ENCODE measurements at places on chromosomes 3 and 15. TPM values are rescaled to one million over a fixed set of nuclear protein-coding genes. Genes with fewer than 3 reads are reported as not detected.

Gene GABRR3
- not detected for total RNA-seq

Gene DNAJB8
- not detected for total RNA-seq

Gene ABHD2
- 47.6 TPM for total RNA-seq

DNA sequence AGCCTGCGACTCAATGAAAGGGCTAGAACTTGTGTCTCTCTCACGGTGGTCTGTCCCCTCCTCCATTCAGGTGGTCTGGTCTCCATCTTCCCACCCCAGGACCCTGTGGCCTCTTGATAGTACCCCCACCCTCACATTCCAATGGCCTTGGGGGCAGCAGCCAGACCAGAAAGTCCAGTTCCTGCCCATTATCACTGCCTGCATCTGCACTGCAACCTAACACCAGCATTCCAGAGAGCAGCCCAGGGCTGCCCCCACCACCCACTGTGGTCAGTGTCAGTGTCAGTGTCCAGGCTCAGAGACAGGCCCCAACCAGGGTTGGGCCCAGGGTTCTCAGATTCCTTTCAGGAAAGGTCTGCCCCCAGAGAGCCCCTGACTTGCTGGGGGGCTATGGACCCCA is 12.6 kb downstream of the IGDCC3 start:
- DNase-seq, result no peak

- no peak for DNase-seq
Observed at GRCh38 chr15:77557144-77557543, 75.6 kb downstream of the LINGO1 start.

GRCh38 chr3:53513556-53514190 is 19.3 kb downstream of the CACNA1D start:
- no peak for DNase-seq

- DNase-seq, result no peak
Observed at GRCh38 chr15:63212050-63213004, 22.9 kb downstream of the RAB8B start.

DNA sequence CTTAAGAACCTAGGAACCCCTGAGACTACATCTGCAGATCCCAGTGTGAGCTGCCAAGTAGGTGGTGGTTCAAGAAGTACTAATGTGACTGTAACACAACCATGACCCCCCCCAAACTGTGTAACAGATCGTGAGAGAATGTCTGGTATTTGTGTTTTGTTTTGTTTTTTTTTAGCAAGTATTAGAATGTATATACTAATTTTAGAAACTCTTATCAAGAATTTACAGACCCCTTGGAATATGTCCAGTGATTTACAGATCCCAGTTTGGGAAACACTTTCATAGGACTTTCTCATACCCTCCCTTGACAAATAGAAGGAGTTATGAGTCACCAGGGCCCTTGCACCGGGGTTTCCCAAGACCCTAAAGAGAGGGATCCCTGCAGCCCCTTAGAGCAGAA is 79.8 kb downstream of the SEMA5B start:
- DNase-seq, result no peak

Gene SST
- total RNA-seq, result not detected

- peak; percentile 46 for DNase-seq
Observed at GRCh38 chr3:47578119-47578632, 489 bp downstream of the CSPG5 start.

DNA sequence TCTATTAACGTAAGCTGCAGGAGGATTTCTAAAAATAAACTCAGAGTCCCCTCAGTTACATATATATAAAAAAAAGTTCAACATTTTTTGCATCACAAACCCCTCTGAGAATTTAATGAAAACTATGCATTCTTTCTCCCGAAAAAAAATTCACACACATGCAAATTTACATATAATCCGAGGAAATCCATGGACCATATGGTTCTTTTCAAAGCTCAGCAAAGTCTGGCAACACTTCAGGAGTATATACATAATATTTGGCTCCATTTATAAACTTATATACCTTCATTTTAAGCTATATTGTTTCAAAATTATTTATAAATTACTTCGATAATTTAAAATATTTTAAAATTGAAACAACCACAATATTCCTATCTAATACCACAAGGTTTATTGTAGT is 140.7 kb upstream of the PLXND1 start:
- DNase-seq, result no peak

Gene MLF1
- 0.80 TPM for total RNA-seq

- DNase-seq, result no peak
Observed at GRCh38 chr3:151768393-151768930, 34.7 kb downstream of the AADACL2 start.

GRCh38 chr3:186442162-186442561 is 80.1 kb upstream of the DGKG start:
- DNase-seq, result no peak

DNA sequence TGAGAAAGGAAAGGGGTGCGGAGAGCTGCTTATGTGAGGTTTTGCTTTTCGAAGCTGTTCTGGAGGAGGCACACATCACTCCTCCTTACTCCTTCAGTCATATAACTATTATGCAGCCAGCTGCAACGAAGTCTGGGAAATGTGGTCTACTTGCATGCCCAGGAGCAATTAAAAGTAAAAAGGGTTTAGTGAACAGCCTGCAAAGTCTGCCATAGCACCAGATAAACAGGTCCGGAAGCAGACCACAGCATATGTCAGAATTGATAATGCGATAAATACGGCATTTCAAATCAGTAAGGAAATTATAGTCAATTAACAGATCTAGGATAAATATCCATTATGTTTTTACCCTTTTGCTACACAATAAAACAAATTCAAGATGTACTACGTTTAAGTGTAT is 99.5 kb downstream of the POLR2M start:
- DNase-seq, result no peak

DNA sequence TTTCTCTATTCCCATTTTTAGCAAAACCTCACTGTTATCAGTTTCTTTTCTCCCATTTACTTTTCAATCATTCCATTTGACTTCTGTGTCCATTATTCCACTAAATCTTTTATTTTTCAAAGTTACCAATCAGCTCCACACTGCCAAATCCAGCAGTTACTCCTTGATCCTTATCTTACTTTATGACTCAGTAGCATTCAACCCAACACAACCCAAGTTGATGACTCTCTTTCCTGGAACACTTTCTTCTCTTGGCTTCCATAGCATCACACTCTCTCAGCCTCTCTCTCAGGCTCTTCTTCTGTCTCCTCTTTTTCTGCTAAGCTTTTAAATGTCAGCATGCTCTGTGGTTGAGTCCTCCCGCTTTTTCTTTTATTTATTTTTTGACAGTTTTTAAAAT is 36.3 kb downstream of the RASGRP1 start:
- no peak for DNase-seq

Gene CELF6
- total RNA-seq, result 0.16 TPM

Gene ARPP19
- 186 TPM for total RNA-seq

Gene WNT5A
- not detected for total RNA-seq

GRCh38 chr15:89179966-89180875 is 41.2 kb downstream of the RLBP1 start:
- peak; percentile 71 for DNase-seq

- DNase-seq, result no peak
Observed at GRCh38 chr3:47323431-47324277, 40.9 kb downstream of the KLHL18 start.

GRCh38 chr15:49890689-49891088 is 228.3 kb downstream of the ATP8B4 start:
- no peak for DNase-seq

Gene RPSA
- total RNA-seq, result 2,531 TPM

Gene GPR62
- total RNA-seq, result not detected

- DNase-seq, result no peak
Observed at GRCh38 chr3:5116538-5116937, 5.6 kb upstream of the ARL8B start.

Gene SEMA5B
- total RNA-seq, result not detected

Gene TMEM207
- total RNA-seq, result not detected

GRCh38 chr3:52159503-52159902 is 5.3 kb upstream of the POC1A start:
- DNase-seq, result no peak

DNA sequence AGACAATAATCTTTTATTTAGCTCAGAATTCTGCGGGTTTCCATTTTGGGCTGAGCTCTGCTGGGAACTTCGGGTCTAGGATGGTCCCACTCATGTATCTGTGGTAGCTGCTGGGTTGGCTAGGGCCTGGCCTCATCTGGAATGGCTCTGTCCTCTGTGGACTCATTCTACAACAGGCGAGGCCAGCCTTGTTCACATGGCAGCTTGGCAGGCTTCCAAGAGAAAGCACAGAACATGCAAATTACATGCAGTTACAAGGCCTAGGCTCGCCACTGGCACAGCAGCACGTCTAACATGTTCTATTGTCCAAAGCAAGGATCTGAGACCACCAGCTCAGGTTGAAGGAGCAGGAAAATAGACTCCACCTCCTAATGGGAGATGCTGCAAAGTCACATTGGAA is 431.4 kb downstream of the PDCD6IP start:
- DNase-seq, result no peak

Gene ZCWPW2
- 0.19 TPM for total RNA-seq

Gene CPEB1
- 1.0 TPM for total RNA-seq

DNA sequence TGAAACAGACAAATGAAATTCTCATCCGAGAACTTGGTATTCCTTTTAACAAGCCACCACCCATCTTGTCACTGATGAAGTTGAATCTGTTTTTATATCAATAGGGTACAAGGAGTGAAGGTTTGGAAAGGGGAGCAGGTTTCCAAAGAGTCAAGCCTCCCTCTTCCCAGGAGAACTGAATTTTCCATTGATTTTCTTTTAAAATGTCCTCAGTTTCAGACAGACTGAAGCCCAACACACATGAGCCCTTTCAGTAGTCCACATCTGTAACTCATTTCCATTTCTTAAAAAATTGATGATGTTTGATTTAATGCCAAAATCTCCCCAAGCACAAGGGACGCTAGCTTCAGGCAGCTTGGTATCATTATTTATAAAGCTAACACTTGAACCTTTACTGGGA is 187.7 kb downstream of the FOXB1 start:
- DNase-seq, result no peak

- DNase-seq, result no peak
Observed at GRCh38 chr15:47367726-47368390, 349.4 kb upstream of the SEMA6D start.

- peak; percentile 78 for DNase-seq
Observed at GRCh38 chr3:51501833-51502561, 2.2 kb upstream of the DCAF1 start.

DNA sequence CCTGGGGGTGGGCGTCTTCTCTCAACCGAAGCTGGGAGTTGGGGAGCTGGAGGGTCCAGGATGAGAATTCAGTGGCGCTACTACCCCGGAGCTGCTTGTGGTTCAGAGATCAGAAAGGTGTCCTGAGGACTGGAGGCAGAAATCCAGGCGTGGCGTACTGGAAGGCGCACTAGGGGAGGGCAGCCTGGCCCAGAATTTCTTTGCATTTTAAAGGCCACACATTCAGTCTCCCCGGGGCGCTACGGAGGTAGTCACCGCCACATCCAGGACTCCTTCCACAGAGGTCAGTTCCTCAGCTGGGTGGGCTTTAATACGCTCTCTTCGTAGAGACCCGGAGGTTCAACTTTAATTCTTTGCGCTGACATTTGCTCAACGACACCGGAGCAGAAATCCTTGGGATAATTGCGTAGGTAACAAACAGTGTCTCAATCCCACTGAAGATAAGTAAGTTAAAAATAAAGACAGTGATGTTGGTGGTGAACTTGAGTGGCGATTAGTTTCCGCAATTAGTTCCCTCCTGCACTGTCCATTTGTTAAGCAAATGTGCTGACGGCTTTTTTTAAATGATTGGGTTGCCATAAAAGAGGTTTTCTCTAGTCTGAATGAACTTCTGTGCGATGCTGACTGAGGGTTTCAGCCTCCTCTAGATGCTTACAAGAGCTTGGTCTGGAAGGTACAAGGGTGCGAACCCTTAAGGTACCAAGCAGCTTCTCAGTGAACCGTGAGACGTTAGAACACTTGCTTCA is 535 bp downstream of the MCTP2 start:
- DNase-seq, result no peak

Gene RAB8B
- 231 TPM for total RNA-seq

GRCh38 chr15:99929266-99929665 is 196.0 kb upstream of the LYSMD4 start:
- DNase-seq, result no peak

Gene CYP8B1
- not detected for total RNA-seq

DNA sequence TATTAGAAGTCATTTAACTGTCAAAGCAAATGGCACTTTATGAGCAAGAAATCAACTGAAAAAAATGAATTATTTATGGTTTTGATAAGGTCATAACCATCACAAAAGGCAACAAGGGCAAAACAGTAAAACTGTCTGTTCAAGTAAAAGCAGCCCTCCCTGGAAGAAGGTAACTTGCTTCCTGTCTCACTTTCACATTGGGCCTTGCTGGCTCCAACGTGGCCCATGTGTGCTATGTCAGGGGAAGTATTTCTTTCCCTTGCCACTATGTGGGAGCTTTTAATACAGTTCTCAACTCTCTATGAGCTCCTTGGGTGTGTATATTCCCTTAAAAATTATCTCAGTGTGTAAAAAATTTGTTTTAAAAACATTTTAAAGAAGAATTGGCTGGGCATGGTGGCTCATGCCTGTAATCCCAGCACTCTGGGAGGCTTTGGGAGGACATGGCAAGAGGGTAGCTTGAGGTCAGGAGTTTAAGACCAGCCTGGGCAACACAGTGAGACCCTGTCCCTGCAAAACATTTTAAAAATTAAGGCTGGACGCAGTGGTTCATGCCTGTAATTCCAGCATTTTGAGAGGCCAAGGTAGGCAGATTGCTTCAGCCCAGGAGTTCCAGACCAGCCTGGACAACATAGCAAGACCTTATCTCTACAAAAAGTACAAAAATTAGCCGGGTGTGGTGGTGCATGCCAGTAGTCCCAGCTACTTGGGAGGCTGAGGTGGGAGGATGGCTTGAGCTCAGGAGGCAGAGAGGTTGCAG is 45.2 kb upstream of the TJP1 start:
- no peak for DNase-seq

Gene SLC22A13
- total RNA-seq, result 0.27 TPM

Gene DISP2
- total RNA-seq, result 0.14 TPM

Gene MYO5A
- total RNA-seq, result 15.8 TPM

DNA sequence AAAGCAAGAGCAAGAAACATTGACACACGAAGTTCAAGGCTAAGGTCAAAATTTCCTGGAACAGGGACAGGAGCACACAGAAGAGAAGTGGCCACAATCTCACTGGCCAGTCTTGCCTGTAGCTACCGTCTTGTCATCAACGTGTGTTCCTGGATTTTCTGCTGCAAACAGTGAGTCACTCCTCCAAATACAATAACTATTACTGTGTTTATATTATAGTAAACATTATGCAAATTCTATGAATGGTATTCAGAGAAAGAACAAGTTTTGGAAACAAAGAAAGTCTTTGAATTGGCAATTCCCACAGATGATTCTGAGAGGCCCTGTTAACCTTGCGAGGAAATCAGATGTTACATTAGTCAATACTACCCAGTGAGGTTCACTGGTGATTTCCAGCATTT is 220.5 kb downstream of the FAM43A start:
- no peak for DNase-seq

- DNase-seq, result no peak
Observed at GRCh38 chr3:14430706-14431451, 28.5 kb downstream of the SLC6A6 start.

Gene TMEM41A
- total RNA-seq, result 20.0 TPM

DNA sequence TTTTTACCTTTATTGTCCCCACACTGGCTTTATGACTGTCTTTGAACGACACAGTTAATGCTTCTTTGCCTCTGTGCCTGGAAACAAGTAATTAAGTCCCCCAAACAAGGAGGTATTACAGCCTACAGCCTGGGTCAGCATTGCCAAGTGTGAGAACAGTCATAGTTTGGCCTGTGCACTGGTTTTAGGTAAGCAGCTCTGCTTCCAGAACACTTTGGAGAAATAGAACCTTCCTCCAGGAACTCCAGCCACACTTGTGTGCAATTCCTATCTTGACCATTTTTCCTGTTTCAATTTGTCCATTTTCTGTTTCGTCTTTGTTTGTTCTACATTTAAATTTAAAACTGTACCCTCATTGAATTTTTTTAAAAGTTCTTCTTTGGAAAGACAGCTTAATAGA is 568.2 kb downstream of the TUSC7 start:
- no peak for DNase-seq
